NCI-H2107 (cell line): ENCODE measurements at places on chromosomes 7 and 10.
A peak's percentile ranks its signal among the peaks of the same experiment; 100 is the strongest.

DNA sequence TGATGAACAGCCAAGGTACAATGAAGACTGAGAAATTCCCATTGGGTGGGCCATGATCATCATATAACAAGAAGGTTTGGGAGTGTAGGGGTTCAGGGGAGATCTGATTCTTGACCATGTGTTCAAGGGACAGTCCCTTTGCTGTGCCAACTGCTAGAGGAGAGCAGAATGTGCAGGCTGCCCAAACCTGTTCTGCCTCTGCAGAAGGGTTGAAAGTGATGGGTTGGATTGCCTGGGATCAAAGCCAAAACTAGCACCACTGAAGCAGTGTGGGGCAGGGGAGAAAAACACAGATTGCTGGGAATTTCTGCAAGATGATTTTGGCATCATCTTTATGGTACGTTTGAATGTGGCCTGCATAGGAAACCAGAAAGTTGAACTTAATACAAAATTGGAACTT is 303.9 kb downstream of the OTUD1 start:
- DNase-seq: no peak

DNA sequence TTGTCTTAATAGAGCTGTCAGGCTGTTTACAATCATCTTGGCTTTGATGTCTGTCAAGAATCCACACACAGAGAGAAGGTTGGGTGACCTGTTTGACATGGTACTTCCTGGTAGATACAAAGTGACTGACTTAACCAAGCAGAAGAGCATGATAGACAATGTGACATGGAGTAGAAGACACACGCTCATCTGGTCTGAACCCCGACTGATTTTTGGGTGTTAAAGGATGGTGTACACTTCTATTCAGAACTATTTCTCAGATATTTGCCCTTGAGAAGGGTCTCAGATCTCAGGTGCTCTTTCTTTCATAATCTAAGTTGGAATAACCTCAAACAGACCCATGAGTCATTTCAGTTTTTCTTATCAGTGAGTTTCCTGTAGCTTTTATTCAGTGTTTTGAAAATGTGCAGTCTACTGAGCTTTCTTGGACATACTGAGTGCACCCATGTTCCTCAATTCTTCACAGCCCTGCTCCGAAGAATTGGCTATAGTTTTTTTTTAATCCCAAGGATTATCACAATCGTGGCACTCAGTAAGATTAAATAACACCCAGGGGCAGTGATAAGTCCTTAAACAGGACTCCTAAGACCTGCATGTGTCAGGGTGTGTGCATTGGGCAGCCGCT is 46.4 kb upstream of the NXPH1 start:
- no peak for DNase-seq

DNA sequence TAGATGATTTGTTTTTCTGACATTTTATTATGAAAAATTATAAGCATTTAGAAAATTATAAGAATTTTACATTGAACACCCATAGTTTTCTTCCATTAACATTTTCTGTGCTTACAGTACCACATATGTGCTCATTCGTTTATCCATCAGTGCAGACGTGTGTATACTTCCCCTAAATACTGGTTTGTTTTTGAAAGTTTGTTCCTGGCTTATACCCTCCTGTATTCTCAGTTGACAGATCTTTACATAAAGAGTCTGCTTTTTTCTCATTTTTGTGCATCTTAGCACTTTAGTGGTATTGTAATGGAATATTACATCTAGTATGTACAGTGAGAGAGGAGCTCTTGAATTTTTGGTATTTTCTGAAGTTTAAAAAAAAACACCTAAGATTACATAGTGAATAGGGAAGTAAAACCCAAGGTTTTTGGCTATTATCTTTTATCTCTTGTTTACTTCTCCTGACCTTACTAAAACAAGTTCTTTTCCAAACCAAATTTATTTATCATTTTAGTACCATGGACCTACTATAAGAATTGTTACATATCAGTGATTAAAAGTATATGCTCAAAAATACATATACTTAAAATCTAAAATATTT is 8.1 kb downstream of the DLD start:
- no peak for DNase-seq

DNA sequence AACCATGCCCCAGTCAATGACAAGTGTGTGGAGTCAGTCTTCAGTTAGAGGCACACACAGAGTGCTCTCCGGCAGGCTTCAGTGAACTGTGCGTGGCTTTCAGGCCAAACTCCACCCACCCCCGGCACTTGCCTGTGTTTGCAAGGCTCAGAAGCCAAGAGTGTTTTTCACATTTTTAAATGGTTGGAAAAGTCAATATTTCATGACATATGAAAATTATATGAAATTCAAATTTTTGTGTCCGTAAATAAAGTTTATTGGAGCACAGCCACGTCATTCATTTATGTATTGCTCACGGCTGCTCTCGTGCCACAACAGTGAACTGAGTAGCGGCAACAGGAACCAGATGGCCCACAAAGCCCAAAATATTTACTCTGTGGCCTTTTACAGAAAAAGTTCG is 104.7 kb downstream of the SFMBT2 start:
- DNase-seq: no peak

- DNase-seq: no peak
Observed at GRCh38 chr10:1119027-1119426, 62.8 kb downstream of the WDR37 start.

DNA sequence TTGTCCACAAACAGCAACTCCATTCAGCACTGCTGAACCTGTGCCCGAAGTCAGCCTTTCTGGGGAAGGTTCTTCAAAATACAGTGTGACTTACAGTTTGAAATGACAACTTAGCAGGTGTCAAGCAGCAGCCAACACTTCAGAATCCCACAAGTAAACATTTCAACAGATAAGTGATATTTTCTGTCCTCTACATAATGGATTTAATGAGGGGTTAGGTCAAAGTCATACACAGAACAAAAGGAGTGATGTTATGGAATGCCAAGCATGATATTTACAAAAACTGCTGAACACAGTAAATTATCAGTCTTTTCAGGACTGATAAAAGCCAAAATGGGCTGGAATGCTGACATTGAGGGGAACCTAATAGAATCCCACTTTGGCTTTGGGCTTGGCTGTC is 77.6 kb upstream of the JAZF1 start:
- DNase-seq: peak; percentile 22

- DNase-seq: no peak
Observed at GRCh38 chr10:29529146-29529545, 105.6 kb downstream of the SVIL start.

DNA sequence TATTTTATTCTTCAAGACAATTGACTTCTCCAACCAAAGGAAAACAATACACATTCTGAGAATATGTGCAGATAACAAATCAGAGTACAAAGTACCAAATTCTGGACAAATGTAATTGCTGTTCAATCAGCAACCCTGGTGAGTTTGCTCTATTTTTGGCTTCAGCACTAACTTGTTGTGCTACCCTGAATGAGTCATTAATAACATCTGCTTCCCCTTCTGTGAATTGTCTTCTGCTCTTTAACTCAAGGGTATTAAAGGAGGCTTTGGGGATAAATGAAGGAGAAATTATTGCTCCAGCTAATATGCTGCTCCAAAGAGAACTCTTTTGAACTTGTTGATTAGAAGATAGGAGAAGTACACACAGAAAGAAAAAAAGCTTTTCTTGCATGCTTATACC is 459.3 kb downstream of the HTR7 start:
- DNase-seq: no peak

DNA sequence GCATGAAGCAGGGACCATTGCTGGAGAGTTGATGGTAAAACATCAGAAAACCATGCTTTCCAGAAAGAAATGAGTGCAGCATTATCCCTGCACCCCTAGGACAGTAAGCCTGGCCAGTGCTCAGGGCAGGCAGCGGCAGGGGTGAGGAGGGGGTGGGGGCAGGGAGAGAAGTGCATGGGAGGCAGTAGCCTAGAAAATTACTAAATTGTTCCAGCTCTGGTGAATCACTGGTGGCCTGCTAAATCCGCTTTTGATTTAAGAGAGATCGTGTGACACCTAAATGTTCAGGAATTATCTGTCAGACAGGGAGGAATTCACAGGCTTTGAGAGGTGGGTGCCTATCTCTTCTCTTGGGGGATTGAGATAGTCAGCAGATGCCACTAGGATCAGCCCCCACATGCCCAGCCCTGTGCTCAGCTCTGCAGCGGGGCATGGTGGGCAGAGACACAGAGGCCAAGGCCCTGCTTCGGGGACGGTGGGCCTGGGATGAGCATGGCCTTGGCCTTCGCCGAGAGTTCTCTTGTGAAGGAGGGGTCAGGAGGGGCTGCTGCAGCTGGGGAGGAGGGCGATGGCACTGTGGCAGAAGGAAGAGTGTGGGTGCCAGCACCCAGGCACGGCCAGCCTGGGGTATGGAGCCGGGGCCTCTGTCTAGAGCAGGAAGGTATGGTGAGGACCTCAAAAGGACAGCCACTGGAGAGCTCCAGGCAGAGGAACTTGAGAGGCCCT is 5.0 kb upstream of the AQP1 start:
- no peak for DNase-seq

DNA sequence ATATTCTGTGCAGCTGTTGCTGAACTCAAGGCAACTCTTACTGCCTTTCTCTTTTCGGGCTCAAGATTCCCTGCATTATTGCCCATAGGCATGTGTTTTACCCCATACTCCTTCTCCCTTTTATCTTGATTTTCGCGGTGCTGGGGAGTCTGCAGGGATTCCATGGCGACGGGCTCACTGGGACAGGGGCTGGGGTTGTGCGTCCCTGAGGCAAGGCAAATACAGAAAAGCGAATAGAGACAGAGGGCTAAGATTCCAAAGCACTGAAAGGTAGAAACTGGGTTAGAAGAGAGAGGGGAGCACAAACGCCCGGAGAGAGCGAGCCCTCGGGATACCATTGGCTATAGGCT is 519 bp upstream of the RPP38 start:
- DNase-seq: no peak

GRCh38 chr10:22340329-22341189 is 4.7 kb upstream of the SPAG6 start:
- DNase-seq: peak; percentile 19

DNA sequence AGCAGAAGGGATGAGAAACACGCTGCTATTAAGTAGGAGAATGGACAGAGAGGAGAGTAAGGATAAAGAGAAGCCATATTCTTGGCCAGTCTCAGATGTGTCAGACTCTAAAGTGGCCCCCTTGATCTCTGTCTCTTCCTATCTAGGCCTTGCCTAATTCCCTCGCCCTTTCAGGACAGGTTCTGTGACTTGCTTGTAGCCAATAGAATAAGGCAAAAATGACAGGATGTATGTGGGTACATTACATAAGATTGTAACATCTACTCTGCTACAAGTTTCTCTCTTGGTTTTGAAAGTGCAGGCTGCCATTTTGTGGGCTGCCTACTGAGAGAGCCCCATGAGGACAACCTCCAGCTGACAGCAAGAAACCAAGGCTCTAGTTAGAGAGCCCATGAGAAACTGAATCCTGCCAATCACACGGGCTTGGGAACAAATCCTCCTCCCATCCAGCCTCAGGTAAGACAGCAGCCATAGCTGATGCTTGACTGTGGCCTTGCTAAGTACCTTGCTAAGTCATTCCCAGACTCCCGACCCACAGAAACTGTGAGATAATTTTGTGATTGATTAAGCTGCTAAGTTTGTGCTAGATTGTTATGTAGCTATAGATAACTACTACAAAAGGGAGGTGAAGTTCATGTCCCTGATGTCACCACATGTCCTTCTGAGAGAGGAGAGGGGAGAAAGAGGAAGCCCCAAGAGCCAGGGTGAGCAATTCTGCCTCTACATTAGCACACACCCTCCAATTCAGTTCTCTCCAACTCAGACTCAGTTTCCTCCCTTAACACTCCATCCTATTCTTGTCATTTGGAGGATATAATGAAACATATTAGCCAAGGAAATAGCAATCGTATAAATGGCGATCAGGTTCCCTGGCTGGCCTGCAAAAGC is 185.5 kb downstream of the SGMS1 start:
- no peak for DNase-seq

DNA sequence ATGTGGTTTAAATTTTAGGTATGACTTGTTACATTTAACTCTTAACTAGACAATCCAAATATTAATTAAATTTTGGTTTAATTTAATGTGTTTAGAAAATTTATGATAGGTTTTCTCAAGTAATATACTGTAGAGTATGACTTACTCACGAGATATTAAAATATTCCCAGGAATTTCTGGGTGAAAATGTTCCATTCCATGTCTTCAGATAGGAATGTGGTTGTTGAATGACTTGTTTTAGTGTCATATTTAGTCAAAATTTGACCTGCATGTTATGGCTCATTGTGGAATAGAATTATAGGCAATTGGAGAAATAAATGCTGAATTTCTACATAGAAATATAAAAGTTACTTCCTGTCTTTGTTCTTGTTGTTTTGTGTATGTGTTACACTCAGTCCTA is 46.7 kb downstream of the SHOC2 start:
- no peak for DNase-seq

DNA sequence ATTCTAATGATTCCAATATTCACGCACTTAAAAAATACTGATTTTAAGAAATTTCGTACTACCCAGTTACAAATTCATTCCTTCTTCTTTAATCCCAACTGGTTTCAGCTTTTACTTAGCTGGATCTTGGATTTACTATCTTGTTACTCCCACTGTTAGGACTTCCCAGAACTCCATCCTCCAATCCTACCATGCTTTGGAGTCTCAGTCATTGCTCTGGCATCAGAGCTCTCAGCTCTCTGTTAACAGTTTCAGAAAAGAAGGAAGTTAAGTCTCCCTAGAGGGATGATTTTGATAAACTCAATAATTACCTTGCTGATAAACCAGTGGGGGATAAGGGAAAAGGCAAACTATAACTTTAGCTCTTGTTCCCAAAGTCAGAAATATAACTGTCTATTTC is 9.5 kb downstream of the PPA1 start:
- no peak for DNase-seq

DNA sequence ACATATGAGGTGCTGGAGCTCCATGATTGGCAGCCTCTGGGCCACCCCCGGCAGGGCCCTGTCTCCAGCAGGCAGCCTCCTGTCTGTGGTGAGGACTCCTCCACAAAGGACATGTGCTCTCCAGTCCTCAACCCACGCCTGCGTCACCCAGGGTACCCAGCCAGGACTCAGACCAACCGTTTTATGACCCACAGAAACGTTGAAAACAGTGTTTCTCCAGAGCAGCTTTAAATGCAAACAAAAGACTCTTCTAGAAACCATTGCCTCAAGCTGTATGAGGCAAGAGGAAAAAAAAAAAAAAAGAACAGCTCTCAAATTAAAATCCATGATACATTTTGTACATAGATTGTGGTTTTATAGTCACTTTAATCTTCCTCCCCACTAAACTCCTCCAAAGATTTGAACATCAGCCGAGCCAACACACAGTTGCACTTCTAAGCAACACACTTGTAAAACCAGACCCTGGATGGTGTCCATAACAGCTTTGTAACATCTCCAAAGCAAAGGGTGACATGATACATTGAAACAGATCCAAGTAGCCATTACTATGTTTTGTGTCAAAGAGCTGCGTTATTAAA is 175.0 kb upstream of the LYZL2 start:
- DNase-seq: no peak

GRCh38 chr7:112012242-112012641 is 194.0 kb downstream of the DOCK4 start:
- DNase-seq: no peak
